ENCODE measurements at places on chromosomes 4 and X.

DNA sequence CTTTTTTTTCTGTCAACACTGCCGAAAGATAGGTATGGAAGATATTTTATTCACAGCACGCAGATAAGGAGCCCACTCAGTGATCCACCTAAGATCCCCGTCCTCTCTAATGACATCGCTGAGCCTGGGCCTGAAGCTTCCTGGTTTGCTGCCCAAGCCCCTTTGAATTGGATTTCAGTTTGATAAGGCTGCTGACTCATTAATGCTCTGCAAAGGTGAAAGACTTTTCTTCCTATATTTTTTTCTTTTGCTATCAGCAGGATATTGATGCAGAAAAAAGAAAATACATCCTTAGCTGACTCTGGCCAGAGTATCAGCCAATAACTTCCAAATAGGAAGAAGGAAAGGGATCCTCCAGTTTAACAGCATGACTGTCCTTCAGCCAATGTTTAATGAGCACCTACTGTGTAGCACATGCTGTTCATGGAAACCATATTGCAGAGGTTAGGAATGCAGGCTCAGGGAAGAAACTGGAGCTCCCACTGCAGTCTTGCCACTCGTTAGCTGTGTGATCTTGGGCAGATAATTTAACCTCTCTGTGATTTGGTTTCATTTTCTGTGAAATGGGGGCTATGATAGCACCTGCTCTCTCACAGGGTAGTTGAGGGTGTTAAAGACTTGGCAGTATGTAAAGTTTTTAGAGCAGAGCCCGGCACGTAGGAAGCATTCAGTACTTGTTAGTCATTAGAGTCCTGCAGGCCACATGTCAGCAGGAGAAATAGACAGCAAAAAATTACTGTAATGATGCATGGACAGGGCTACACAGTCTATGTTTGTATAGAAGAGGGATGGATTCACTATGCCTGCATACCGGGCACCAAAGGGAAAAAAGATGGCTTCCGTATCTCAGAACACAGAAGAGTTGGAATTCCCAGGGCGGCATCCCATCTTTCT lies 39.3 kb downstream of the EVC start:
- DNase-seq = no peak

- DNase-seq = peak; percentile 29
Measured at GRCh38 chr4:74189331-74190043, 31.6 kb downstream of the MTHFD2L start.

DNA sequence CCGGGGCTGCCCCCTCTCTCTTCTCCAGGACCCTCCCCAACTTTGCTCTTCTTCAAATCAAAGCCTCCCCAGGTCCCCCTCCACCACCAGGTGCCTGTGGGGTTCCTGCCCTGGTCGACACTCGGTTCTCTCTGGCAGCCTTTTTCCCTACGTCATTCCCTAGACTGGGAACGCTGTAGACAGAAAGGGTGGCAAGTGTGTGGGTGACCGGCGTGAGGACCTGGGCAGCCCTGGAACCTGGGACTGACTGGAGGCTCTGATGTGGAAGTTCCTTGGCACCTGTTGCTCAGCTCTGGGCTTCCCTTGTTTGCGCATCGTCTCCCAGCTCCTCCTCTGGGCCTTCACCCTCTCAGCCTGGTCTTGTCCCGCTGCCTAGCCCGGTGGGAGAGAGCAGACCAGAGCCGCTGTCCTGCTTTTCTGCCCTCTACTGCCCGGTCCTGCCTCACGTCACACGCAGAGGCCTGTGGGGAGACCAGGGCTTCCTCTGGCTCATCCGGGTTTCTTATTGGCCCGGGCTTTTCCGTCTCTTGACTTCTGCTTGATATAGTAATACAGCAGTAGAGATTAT lies 1.3 kb downstream of the TACC3 start:
- no peak for DNase-seq

DNA sequence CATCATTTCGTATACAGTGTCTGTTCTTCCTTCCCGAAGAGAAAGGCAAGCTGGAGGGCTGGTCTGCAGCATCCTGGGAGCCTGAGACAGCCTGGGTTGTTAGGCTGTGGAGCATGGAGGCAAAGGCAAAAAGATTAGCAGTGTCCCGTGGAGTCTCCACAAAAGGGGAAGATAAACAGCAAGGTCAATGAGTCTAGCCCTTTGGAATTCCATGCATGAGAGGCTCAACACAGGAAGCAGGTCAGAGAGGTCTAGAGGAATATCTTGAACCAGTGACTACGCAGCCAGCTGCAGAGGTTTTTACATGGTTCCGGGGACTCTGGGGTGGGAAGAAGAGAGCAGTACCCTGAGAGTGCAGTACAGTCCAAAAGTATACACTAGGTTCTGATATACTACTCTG lies 12.2 kb upstream of the MCF2 start:
- no peak for DNase-seq

DNA sequence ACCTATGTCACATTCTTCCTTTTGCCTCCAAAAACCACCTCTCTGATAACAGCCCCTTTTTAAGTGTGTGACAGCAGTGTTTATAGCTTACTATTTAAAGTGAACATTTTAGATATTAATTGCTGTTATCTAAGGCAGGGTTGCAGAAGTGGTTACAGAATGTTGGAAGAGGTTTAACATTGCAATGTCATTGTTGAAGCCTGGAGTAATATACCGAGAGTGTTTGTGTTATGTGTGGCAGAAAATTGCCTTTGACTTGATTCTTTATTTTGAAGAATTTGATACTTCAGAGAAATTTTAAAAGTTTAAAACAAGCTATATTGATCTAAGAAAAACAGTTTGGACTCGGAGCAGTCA lies 37.1 kb downstream of the SMARCAD1 start:
- DNase-seq = no peak

DNA sequence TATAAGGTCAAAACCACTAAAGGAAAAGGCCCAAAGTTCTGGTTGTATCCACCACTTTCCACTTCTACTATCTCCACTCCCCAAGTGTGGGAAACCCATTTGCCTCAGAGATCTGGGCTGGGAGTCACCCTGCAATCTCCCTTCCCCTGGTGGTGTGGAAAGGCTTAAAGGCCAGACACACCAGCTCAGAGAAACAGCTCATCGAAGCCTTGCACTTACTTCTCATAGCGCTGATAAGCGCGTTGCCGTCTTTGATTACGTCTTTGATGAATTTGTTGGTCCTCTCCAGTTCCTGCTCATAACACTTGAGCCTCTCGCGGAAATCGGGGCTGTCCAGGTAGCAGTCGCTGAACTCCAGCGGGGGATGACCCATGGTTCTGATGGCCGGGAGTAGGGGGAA lies 647 bp downstream of the OPHN1 start:
- no peak for DNase-seq

- no peak for DNase-seq
Measured at GRCh38 chr4:142728233-142728632, 117.9 kb downstream of the INPP4B start.

- no peak for DNase-seq
Measured at GRCh38 chrX:119101168-119101567, 26.4 kb downstream of the KIAA1210 start.

DNA sequence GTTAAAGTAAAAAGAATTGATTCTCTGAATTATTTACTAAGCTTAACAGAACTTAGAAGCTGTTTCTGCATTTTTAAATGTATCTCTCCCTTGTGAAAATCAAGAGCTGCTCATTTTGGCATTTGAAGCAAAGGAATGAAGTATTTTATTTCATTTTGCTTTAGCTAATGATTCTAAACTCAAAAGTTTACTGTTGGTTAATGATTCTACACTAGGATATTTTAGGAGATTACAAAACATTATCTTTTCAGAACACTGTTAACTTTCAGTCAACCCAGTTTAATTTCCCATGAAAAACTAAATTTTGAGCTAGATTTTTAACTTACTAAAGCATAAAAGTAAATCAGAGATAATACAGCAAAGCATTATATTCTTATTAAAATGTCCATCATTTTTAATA lies 355.2 kb upstream of the CXorf51B start:
- no peak for DNase-seq

- DNase-seq = no peak
Measured at GRCh38 chrX:41475591-41476241, 28.6 kb downstream of the NYX start.

Data from AG09319 (cell line).